BJ (cell line): ENCODE measurements at places on chromosomes 3 and 15. TPM values are rescaled to one million over a fixed set of nuclear protein-coding genes. Genes with fewer than 3 reads are reported as not detected.

AHSG gene
- polyA plus RNA-seq, result not detected in 2 replicates

CFAP100 gene
- polyA plus RNA-seq, result not detected in 2 replicates

ADAMTS17 gene
- not detected in 2 replicates for polyA plus RNA-seq

C3orf20 gene
- not detected in 2 replicates for polyA plus RNA-seq

DLEC1 gene
- polyA plus RNA-seq, result 0.02 and 0.06 TPM in 2 replicates

NOX5 gene
- 0.50 and 0.86 TPM in 2 replicates for polyA plus RNA-seq

CD86 gene
- not detected in 2 replicates for polyA plus RNA-seq
